Nephron progenitor cell (in vitro differentiated cells): ENCODE measurements at places on chromosomes 5 and 9.

DNA sequence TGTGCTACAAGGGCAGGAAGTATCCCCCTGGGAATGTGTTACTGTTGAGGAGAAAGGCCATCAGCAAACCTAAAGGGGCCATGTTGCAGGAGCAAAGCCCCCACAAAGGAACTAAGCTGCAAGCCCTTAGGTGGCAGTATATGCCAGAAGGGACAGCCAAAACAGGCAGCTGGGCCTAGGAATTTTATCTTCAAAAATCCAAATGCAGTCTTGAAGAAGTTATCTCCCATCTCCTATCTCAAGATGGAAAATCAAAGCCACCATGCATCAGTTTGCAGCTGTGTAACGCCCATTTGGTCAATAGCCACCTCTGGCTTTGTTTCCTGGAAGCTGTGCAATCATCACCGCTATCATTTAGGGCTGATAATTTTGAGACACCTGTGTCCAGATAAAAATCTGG, 400.3 kb downstream of the ARHGEF28 start:
- DNase-seq = no peak

GRCh38 chr9:26415528-26415927, 477.1 kb downstream of the CAAP1 start:
- DNase-seq = no peak

GRCh38 chr5:124801551-124801950, 55.1 kb upstream of the ZNF608 start:
- DNase-seq = no peak

- DNase-seq = no peak
These were observed 544 bp downstream of the ADAMTS6 start for GRCh38 chr5:65481171-65481581.

- no peak for DNase-seq
These were observed 344.6 kb downstream of the PDE4D start for GRCh38 chr5:59548807-59549357.

GRCh38 chr9:114235033-114235661, 79.8 kb downstream of the COL27A1 start:
- DNase-seq = no peak

DNA sequence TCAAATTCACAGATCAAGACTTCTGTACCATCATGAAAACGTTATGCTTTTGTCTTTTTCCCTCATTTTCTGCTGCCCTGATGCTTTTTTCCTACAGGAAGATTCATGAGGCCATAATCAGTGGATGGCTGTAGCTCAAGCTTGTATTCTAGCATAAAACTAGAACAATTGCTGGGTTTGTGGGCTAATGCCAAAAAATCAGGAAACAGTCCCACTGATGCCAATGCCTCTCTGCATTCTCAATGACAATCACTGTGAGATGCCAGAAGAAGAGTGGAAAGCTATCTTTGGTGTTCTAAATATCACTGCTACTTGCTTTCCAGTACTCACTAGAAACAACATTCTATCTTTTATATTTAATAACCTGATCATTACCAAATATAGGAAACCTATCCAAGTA, 33.3 kb upstream of the FAM170A start:
- DNase-seq = no peak

- DNase-seq = no peak
These were observed 256.3 kb downstream of the NFIB start for GRCh38 chr9:14057368-14058324.

DNA sequence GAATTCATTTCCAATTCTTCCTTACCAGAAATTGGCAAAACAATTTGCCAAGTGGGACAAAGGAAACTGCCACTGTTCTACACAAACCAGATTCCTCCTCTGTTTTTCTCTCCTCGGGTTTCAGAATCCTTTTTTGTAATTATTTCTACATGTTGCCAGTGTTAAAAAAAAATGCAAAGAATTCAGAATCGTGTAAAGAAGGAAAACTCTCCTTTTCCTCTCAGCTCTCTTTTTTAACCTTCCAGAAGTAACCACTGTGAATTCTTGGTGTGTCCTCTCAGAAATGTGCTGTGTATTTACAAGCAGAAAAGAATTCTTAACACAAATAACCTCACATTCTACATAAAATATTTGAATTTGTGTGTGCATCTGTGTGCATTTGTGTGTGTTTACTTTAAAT, 224.6 kb downstream of the DRD1 start:
- no peak for DNase-seq

GRCh38 chr5:7856855-7857254, 5.9 kb upstream of the CFAP90 start:
- DNase-seq = peak; percentile 48

- DNase-seq = no peak
These were observed 96.5 kb downstream of the GADD45G start for GRCh38 chr9:89701221-89701798.

DNA sequence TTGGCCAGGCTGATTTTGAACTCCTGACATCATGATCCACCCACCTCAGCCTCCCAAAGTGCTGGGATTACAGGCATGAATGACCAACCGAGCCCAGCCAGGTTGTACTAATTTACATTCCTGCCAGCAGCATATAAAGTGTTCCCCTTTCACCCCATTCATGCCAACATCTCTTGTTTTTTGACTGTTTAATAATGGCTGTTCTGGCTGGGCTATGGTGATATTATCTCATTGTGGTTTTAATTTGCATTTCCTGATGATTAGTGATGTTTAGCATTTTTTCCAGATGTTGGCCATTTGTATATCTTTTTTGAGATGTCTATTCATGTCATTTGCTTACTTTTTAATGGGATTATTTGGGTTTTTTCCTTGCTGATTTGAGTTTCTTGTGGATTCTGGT, 87.3 kb downstream of the INVS start:
- DNase-seq = no peak

DNA sequence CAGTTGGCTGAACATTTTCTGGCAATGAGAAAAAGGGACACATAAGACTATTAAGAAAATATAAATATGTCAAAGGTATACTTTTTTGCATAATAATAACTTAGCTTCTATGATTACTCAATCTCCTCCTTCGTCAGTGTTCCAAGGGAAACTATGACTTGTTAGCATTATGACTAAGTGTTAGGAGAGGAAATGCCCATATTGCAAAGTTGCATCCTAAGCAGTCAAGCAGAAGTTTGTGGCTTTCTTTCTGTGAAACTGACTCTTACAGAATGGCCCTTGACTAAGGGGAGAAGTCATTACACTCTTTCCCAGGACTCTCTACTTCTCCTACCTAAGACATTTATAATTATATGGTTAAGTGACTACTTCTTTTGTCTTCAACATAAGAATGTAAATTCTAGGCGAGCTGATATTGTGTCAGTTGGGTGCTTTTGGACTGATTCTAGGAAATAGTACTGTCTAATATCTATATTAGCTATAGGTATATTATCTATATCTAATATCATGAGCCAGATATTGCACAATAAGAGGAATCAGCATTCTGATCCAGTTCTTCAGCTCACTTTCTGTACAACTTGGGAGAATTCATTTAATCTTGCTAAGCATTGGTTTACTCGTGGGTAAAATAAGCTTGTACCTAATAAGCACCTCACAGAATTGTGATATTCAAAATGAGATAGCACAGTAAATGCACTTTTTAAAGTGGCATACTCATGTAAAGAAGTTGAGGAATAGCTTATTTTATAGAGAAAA, 16.4 kb upstream of the SPINK6 start:
- no peak for DNase-seq

DNA sequence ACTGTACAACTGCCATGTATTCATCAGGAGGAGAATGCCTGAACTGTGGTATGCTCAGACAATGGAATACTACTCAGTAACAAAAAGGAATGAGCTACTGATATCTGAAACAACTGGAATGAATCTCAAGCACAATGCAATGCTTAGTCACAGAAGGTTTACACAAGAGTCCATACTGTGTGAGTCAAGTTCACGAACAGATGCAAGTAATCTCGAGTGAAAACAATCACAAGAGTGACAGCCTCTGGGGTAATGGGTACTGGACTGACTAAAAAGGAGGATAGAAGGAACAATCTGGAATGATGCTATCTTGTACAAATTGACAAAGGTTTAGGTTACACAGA, 19.5 kb upstream of the GOLGA1 start:
- DNase-seq = no peak

DNA sequence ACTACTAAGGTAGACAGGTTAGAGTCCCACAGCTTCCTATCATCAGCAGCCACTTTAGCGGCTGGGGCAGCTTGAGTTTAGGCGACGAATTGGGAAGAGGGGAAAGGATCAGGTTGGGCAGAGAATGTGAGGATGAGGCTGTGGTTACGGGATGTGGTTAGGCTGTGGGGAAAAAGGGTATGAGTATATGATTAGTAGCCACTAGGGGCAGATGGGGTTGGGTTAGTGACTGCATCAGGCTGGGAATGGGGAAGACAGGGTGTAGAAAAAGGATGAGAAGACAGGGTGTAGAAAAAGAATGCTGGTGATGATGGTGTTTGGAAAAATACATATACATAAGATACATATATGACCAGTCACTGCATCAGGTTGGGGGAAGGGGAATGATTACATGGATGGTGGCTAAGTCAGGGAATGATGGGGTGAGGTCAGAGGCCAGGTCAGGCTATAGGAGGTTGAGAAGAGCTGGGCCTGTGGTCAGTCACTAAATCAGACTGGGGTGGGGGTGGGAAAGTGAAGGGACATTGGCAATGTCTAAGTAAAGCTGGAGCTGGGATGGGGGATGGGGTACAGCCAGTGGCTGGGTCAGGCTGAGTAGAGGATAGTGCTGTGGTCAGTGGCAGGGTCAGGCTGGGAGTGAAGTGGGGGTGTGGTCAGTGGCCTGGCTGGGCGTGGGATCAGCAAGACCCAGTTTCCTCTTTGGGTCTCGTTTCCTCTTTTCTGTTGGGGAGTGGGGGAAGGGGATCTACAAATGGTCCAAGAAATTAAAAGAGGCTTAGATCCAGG, 2.1 kb downstream of the TLN1 start:
- DNase-seq = no peak

GRCh38 chr5:74943905-74944304, 77.7 kb upstream of the FAM169A start:
- DNase-seq = no peak

- DNase-seq = no peak
These were observed 29.8 kb upstream of the MAN2A1 start for GRCh38 chr5:109659901-109660300.

GRCh38 chr5:54446379-54446732, 9.1 kb upstream of the HSPB3 start:
- DNase-seq = no peak

DNA sequence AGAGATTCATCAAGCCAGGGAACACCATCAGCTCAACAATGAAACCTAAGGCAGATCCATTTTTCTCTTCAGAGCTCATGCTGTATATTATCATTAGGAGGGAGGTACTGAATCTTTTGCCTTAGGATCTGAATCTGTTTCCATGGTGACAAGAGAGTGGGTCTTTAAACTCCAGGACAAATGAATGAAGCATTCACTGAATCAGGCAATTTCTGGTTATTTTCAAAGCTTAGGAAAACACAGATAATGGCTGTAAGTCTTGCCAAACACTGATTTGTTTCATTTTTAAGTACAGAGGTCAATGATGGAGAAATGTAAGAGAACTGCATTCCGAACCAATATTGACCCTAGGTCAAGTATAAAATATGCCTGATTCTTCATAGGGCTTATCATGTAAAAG, 84.9 kb downstream of the GNA14 start:
- DNase-seq = no peak

GRCh38 chr5:155316070-155316714, 302.6 kb downstream of the KIF4B start:
- DNase-seq = no peak

DNA sequence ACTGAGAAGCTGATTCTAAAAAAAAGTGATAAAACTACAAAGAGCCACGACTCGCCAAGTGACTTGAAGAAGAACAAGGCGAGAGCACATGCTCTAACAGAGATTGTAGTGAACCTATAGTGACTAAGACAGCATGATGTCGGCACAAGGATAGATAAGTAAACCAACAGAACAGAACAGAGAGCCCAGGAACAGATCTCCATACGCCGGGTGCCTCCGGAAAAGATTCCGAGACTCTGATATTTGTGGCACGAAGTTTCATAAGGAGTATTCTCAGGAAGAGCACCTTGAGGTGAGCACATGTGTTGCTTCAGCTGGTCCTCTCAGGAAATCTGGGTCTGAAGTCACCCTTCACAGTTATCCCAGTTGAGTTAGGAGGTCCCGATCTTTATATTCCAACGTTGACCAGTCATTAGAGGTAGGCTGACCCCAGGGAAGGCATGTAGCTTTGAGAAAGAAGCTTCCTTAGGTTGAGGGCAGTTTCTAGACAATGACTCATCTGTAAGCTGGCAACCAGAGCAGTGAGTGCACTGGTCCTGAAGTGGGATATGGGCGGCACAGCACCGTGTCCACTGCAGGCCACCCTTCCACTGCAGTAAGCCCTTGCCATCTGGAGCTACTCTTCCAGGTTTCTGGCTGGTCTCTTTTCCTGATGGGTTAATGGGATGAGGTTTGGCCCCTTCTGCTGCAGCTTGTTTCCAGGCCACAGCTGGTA, 13.6 kb upstream of the CLK4 start:
- DNase-seq = no peak

DNA sequence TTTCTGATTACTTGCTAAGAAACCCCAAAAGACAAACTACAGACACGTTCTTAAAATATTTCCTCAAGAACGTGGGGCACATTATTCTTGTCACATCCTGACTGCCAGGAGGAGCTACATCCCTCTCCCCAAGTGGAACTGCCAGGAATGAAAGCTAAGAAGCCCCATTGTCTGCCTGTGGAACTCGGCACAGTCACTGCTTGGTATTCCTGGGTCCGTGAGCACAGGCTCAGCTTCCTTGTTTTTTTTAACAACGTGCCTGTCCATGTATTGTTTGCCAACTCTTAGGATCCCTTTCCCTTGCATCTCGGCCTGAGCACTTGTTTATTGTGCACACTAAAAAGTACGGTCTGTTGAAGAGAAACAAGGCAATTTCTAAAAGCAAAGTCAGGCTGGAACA, 47.0 kb upstream of the SELENOP start:
- no peak for DNase-seq

DNA sequence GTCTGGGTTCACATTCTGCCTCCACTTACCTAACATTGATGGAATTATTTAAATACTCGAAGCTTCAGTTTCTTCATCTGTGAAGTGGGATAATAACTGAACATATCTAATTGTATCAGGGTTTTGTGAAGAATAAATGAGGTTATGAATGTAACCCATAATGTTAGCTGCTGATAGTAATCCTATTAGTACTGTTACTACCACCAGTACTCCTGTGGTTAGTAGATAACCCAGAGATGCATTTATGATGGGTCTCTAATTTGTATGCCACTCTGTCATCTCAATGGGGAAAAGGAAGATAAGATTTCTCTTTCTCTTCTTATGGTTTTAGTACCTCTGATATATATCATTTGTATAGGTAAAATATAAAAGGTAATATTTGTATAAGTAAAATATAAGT, 16.0 kb downstream of the CPEB4 start:
- no peak for DNase-seq

- DNase-seq = no peak
These were observed 35.6 kb downstream of the RUFY1 start for GRCh38 chr5:179585941-179586401.

GRCh38 chr5:10328323-10328722, 20.6 kb upstream of the CMBL start:
- DNase-seq = no peak

- DNase-seq = no peak
These were observed 113.0 kb downstream of the RPS23 start for GRCh38 chr5:82164977-82165713.

- DNase-seq = peak; percentile 35
These were observed 1.8 kb upstream of the SELENOP start for GRCh38 chr5:42813533-42813932.

- no peak for DNase-seq
These were observed 31.6 kb downstream of the CD180 start for GRCh38 chr5:67164856-67165525.

- no peak for DNase-seq
These were observed 33.3 kb downstream of the RASEF start for GRCh38 chr9:83029531-83030137.

GRCh38 chr9:132241483-132241839, 79.6 kb downstream of the NTNG2 start:
- no peak for DNase-seq
